Amniotic stem cell (primary cell): ENCODE measurements at places on chromosomes 5 and 9.

DNA sequence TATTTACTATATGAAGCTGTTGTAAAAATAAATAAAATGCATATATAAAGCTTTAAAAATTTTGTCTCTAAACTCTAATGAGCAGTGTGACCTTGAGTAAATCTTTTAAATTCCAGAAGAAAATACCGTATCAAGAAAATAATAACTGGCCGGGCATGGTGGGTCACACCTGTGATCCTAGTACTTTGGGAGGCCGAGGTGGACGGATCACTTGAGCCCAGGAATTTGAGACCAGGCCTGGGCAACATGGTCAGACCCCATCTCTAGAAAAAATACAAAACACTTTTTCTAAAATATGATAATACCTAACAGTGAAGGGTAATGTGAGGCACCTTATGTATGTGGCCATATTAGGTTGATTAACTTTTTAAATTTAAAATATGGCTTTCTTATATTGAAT, 8.5 kb downstream of the CPEB4 start:
- no peak for DNase-seq

DNA sequence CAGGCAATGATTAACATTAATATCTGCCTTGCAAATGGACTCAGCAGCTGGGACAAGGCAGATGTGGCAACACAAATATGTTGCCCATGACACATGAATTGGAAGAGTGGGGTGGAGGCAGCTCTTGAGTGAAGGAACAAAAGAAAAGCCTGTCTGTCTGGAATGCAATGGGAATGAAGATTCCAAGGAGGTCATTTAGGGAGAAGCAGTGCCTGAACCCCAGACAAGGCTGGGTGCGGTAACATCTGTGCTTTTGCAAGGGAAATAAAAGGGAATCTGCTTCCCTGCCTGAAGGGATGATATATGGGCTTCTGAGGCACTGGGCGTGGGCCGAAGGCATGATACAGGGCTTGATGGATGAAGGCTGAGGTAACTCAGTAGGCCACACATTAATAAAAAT, 94.1 kb upstream of the TRIM32 start:
- DNase-seq = no peak

GRCh38 chr5:124650951-124651662, 95.3 kb downstream of the ZNF608 start:
- DNase-seq = peak; percentile 69

GRCh38 chr9:4030751-4031150, 269.1 kb downstream of the GLIS3 start:
- no peak for DNase-seq

DNA sequence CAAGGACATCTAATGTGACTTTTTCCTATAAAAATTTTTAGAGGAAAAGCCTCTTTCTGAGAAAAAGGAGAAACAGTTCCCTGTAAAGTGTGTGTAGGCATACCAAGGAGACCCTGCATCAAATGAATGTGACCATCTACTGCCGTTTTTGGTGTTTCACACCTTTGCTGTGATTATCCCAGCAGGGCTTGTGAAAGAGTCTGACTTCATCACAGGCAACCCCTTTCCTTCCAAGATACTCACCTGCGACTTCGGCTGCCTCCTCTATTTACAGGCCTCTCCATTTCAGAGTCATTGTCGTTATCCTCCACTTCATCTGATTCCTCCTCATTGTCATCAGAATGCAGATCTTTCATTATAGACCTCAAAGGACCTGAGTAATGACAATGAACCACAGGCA, 259.1 kb downstream of the MLLT3 start:
- DNase-seq = no peak

GRCh38 chr5:165334201-165334600, 1828.8 kb downstream of the MAT2B start:
- DNase-seq = peak; percentile 3

DNA sequence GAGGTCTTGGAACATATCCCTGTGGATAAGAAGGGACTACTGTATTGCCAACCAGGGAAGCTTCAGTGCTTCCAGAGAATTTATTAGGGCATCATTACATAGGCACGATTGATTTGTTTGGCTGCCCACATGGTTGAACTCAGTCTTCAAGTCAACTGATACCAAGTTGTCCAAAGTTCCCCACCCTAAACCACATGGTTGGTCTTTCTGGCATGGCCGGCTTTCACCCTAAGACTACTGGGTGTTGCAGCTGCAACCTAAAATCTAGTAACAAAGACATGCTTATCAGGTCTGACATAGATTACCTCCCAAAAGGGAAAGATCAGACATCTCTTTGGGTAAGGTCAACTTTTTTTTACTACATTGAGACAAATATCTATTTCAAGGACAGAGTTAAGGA, 37.0 kb downstream of the FAF2 start:
- no peak for DNase-seq

- DNase-seq = no peak
Measured at GRCh38 chr5:168776070-168776469, 196.9 kb upstream of the PANK3 start.

DNA sequence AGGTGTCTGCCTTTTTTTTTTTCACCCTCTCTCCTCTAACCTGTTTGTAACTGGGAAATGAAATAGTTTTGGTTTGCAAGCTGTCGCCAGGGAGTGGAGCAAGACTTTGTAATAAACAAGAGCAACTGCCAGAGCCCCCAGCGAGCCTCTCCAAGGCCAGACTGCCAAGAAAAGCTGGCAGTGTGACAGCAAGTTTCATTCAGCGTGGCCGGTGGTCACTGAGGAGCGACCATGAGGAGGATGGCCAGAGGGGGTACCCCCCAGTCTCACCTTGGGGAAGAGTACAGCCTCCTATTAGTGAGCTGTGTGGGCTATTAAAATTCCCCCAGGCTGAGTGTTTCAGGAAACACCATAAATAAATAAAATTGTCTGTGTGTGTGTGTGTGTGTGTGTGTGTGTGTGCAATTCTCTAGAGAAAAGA, 49.9 kb downstream of the ZFAND5 start:
- DNase-seq = no peak

DNA sequence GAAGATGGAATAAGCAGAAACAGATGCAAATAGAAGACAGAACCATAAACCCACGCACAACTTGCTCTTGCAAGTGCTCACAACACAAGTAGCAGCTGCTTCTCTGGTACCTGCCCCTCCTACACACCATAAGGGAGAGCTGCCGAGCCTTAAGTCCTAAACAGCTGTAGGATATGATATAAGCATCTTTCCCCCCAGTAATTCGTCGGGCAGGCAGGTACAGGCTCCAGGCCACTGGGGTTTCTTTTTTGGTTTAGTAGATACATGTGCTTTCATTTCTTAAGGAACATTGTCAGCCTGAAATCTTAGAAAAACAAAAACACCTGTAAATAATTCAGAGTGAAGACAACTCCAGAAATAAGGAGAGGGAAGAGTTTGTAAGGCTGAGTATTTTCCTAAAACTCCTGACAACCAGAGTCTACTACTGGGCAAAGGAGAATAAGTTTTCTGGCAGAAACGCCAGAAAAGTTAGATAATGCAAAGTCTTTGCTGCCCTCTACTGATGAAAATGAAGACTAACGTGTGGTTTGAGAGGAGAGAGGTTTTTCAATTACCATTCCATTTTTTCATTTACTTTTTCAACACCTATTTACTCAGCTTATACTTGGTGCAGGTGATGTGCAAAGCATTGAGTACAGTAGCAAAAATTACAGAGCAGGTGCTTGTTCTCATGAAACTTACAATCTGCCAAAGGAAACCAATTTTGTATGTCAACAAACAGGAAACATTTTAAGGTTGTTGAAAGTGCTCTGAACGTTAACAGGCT, 20.1 kb upstream of the TCERG1 start:
- no peak for DNase-seq

DNA sequence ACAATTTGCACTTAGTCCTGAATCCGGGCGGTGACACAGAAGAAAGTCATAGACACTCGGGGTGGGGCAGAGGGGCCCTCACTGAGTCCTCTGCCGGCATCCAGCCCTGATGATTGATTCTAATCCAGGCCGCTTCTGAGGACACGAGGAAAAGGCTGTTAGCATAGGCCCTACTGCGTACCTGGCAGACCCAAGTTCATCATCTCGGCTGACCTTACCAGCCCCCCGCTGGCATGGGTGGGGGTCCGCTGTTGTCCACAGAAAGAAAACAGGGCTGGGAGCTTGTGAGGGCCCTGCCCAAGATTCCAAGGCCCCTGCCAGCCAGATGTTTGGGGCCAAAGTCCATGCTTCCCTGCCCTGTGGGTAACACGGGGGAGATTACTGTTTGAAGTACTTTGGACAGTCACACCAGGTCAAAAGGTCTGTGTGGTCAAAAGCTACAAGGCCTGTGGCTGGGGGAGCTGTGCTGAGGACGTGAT, 24.5 kb downstream of the ERGIC1 start:
- DNase-seq = no peak

- no peak for DNase-seq
Measured at GRCh38 chr5:149419859-149420544, 40.9 kb upstream of the IL17B start.

DNA sequence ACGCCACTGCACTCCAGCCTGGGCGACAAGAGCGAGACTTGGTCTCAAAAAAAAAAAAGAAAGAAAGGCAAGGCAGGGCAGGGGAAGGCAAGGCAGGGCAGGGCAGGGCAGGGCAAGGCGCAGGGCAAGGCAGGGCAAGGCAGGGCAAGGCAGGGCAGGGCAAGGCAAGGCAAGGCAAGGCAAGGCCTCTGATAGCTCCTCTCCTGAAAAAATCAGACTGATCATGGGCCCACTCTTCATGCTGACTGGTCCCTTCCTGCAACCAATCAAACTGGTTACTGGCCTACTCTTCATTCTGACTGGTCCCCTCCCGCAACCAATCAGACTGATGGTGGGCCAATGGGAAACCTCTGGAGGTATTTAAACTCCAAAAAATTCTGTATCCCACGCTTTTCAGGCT, 3.4 kb upstream of the ZBTB5 start:
- DNase-seq = no peak

GRCh38 chr5:143733665-143734455, 78.1 kb upstream of the HMHB1 start:
- DNase-seq = no peak

- DNase-seq = no peak
Measured at GRCh38 chr9:70165006-70165602, 93.7 kb upstream of the SMC5 start.

GRCh38 chr5:126373375-126374108, 49.7 kb upstream of the GRAMD2B start:
- no peak for DNase-seq

DNA sequence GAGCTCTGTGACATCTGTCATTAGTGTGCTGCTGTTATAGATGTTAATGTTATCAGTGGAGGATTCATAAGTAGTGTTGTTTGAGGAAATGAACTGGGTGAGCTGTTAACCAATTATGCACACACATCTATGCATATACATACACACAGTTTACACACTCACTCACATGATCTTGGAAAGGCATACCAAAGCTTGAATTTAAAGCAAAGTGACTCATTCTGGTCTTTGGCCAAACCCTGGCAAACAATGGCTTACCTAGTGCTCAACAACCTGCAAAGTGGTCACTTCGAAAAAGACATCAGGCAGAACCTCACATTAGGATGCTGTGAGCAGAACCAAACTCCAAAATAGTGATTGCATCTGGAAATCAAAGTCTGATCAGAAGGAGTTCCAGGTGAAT, 1037.3 kb upstream of the CDH6 start:
- no peak for DNase-seq

DNA sequence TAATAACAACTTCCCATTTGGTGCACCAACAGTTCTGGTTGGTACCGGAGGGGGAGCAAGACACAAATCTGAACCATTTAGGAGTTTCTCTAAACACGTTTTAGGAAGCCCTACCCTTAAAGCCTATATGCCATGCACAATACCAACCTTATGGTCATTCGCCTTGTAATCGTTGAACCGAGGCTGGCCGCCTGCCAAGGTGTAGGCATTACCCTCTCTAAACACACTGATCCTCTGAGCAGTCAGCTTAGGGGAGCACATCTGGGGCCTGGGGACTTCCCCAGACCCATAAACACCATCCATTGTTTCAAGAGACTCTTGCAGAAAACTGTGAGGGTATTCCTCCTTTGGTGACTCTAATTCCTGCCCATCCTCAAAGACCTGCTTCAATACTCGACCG, 328 bp downstream of the GRXCR2 start:
- DNase-seq = no peak

GRCh38 chr5:120446068-120446492, 18.0 kb upstream of the PRR16 start:
- peak; percentile 78 for DNase-seq

- no peak for DNase-seq
Measured at GRCh38 chr5:43000111-43000840, 39.8 kb downstream of the ANXA2R start.

- no peak for DNase-seq
Measured at GRCh38 chr5:79518718-79519117, 4.8 kb upstream of the HOMER1 start.

DNA sequence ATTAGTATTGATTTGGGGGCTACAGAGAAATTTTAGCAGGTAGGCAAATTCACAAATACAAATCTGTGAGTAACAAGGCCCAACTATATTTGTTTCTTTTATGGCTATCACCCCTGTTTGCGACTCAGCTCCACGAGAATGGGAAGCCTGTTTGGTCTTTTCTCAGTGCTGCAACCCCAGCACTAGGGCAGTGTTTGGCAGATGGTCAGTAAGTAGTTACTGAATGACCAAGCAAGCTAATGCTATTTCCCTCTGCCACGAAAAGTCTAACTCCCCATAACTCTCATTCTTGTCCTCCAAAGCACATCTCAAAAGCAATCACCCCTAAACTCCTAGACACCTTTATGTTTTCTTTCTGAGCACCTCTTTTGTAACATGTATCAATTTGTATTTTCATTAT, 245.6 kb downstream of the DNAH5 start:
- no peak for DNase-seq

GRCh38 chr9:126664900-126665643, 51.3 kb downstream of the LMX1B start:
- DNase-seq = no peak

- no peak for DNase-seq
Measured at GRCh38 chr9:69943148-69943806, 100.4 kb upstream of the MAMDC2 start.

GRCh38 chr5:95822542-95823181, at the start of gene GLRX:
TSS of gene GLRX (minus strand) at chr5:95822726. CDS start at chr5:95822662, 64 bp downstream.
- DNase-seq = peak; percentile 82

GRCh38 chr5:14737291-14737690, 72.8 kb downstream of the OTULIN start:
- no peak for DNase-seq

DNA sequence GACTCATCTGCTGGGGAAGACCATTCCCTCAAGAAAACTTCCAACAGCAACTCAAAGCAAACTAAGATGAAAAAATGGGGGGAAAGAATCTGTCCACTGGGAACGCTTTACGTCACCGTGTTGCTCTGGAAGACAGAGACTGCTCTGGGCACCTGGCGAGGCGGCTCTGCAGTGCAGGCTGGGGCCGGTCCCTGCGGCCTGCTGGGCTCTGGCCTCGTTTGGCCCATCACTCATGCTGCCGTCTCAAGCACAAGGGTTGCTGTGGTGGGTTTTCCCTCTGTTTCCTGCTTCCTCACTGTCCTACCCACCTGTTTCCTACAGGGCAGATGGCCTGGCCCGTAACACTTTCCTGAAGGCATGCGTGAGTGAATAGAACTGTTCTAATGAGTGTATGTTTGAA, 92.9 kb upstream of the OTULINL start:
- DNase-seq = no peak

DNA sequence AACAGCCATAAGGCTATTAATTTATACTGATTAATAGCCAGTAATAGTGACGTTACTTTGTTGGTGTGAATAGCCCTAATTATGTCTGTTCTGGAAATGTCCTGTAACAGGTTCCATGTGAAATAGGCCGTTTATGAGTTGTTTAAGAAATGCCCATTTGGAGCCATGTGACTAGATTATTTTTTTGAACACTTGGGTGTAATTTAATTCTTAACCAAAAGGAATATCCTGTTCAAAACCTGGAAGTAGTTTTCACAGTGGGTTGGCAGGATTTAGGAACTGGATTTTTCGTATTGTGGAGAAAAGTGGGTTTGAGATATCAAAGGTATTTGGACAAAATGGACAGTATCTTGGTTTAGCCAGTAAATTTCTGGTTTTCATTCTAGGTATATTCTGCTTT, 1.3 kb downstream of the TENT2 start:
- no peak for DNase-seq
